ENCODE measurements at places on chromosomes 13 and 19. TPM values are rescaled to one million over a fixed set of nuclear protein-coding genes. Genes with fewer than 3 reads are reported as not detected.
A peak's percentile ranks its signal among the peaks of the same experiment; 100 is the strongest.

Gene LRCH1
- total RNA-seq, result 7.1 TPM

Gene ZNF534
- not detected for total RNA-seq

Gene MEF2B
- total RNA-seq, result 0.29 TPM

Gene TYROBP
- total RNA-seq, result not detected

Gene NLRP9
- not detected for total RNA-seq

Gene FCGBP
- total RNA-seq, result under 0.01 TPM

Gene NRTN
- not detected for total RNA-seq

Gene FFAR3
- not detected for total RNA-seq

Gene ZNF480
- total RNA-seq, result 10.3 TPM

Gene ADPRHL1
- total RNA-seq, result 5.1 TPM

Gene ZNF568
- 13.3 TPM for total RNA-seq

Gene TEX101
- total RNA-seq, result not detected

Gene SLC6A16
- 1.2 TPM for total RNA-seq

DNA sequence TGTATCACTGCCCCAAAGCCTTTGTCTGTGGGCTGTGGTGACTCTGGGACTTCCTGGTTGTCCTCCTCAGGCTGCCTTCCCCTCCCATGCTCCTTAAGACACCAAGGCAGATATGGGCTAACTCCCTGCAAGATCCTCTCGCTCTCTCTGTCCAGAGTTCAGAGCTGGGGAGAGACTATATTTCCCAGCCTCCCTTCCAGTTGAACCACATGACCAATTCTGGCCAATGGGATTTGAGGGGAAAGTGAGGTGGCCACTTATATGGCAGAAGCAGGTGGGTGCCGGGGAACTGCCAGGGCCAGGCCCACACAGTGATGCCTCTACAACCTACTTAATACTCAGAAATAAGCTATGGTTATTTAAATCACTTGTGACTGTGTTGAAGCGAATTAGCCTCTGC is 16.2 kb upstream of the ANGPTL8 start:
- peak; percentile 36 for DNase-seq

- DNase-seq, result no peak
Measured at GRCh38 chr13:61795580-61795979, 379.9 kb upstream of the PCDH20 start.

DNA sequence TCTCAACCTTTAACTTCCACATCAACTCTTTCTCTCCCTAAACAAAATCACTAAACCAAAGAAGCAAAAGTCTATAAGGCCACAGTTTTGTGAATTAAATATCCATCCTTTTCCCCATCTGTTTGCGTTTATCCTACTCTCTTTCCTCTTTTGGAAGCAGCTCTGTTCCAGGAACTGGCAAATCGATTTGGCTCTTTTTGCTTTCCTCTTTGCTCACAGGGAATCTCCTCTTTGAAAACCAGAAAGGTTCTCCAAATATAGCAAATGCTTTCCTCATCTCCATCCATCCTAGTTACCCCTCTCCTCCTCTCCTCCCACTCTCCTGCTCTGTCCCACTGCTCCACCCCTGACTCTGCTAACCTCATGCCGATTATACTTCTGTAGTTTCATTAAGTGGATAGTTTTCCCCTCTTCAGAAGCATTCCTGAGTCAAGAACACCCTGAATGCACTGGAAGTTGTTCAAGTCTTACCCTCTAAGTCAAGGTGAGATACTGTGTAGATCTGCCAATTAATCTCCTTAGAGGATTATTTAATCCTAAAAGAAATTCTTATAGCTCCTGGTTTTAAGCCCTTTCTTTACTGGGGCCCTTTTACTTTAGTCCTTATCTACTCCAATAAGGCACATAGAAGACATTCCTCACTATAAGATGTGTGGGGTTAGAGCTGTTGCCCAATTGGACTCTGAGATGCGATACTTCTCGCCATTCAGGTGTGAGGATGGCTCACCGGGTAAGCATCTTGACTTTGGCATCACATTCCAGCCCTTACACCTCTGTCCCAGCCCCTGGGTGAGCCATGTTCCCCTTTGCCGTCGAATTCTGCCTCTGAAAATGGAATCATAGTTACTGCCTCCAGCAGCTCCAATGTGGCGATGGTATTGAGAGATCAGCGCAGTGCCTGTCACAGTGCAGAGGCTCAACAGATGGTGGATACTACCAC is 67.6 kb downstream of the COL4A2 start:
- DNase-seq, result peak; percentile 51

- no peak for DNase-seq
Measured at GRCh38 chr19:42172261-42172660, 40.0 kb upstream of the POU2F2 start.

DNA sequence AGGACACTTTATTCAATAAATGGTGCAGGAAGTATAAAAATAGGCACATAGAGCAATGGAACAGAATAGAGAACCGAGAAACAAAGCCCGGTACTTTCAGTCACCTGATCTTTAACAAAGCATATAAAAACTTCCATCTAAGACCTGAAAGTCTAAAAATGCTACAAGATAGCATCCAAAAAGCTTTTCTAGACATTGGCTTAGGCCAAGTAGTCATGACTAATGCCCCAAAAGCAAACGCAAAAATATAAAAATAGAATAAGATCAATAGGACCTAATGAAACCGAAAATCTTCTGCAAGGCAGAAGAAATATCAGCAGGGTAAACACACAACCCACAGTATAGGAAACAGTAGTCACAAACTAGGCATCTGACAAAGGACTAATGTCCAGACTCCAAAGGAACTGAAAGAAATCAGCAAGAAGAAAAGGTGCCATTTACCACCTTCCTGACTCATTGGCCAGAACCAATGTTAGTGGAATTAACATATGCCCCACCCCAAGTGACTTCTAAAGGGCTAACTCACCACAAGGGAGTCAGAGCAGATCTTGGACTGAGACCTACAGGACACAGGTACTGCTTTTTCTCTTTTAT is 40.8 kb upstream of the CEACAM21 start:
- DNase-seq, result no peak

- no peak for DNase-seq
Measured at GRCh38 chr13:49464085-49464484, 20.0 kb downstream of the SETDB2 start.

DNA sequence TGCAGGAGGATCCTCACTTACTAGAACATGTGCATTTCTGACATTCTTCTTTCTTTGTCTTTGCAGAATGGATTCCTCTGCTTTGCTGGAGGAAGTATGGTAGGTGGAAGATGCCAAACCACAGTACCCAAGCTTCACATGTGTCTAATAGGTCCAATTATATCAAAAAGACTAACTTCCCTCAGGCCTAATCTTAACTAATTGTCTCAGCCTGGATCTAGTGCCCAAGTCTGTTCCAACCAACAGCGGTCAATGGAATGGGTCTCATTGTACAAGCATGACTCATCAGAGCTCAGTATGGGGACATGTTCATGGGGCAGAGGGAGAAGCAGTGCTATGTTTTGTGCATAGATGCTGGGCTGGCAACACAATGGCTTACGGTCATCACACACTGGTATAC is 81.6 kb upstream of the CSNK1A1L start:
- DNase-seq, result no peak

DNA sequence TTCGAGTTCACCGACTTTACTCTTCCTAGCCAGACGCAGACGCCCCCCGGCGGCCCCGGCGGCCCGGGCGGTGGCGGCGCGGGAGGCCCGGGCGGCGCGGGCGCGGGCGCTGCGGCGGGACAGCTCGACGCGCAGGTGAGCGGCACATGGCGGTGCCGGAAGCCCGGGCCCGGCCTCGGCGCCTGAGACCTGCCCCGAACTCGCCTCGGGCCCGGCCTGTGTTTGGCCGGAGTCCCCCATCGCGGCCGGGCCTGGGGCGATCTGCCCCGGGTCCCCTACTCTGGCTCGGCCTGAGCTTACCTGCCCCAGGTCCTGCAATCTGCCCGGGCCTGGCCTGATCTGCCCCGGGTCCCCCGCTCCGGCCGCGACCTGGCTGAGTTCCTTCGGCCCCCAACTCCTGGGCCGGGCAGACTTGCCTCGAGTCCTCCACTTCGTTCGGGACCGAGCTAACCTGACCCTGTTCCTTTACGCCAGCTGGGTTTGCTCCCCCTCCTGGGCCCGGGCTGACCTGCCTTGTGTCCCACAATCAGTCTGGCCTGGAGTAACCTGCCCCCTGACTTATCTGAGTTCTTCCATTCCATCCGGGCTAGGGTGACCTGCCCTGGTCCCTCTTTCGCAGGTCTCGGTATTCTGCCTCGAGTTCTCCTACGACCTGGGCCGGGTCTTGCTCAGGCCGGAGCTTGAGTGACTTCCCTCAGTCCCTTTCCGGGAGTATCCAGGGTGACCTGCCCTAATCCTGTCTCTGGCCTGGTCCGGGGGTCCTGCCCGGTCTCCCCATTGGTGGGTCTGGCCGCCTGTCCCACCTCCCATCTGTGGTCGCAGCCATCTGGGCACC is 764 bp downstream of the UPF1 start:
- peak; percentile 89 for DNase-seq

DNA sequence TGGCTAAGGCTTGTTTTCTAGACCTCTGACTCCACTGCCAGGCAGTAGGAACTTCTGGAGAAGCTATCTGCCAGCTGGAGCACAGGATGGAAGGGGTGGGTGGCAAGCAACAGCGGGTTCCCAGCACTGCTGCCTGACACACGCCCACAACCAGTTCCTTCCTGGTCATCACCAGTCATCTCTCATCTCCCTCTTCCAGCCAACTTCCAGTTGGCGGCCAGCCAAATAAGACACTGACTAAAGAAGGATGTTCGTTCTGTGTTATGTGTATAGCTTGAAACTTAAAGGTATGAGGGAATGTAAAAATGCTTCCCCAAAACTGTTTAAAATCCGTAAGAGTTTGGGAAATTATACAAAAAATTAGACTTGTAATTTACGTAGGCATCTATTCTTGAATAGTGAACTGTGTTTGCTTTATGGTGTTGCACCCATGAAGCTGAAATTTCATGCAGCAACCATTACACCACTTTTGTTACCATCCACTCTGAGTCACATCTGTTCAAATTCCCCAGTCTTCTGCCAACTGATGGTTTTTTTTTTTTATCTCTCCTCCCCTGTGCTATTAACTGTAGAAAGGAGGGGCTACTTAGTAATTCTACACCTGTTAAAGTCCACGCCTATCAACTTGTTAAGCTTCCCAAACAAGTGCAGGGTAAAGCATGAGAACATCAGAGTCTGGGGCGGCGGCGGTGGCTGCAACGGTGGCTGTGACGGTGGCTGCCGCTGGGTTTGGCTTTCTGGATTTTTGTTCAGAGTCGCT is 86.2 kb upstream of the FRY start:
- DNase-seq, result peak; percentile 84

DNA sequence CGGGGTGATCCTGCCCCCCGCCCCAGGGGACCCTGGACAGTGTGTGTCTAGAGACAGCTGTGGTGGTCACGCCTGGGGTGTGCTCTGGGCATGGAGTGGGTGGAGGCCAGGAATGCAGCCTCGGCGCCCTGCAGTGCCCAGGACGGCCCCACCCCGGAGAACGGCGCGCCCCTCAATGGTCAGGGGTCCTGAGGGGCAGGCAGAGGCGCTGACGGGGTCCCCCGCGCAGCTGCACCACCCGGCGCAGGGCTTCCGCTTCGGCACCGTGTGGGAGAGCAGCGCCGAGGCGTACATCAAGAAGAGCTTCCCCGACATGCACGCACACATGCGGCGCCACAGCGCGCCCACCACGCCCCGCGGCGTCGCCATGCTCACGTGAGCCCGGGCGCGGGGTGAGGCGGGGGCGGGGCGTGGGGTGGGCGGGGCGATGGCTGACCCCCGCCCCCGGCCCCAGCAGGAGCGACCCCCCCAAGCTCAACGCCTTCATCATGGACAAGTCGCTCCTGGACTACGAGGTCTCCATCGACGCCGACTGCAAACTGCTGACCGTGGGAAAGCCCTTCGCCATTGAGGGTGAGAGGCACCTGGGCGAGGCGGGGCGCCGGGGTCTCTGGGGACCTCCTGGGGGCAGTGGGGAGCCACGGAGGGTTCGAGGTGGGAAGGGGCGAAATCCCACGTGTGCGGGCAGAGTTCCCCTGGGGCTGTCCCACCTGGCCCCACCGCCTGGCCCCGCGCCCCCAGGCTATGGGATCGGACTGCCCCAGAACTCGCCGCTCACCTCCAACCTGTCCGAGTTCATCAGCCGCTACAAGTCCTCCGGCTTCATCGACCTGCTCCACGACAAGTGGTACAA is 7.4 kb downstream of the GRIN3B start:
- DNase-seq, result no peak

DNA sequence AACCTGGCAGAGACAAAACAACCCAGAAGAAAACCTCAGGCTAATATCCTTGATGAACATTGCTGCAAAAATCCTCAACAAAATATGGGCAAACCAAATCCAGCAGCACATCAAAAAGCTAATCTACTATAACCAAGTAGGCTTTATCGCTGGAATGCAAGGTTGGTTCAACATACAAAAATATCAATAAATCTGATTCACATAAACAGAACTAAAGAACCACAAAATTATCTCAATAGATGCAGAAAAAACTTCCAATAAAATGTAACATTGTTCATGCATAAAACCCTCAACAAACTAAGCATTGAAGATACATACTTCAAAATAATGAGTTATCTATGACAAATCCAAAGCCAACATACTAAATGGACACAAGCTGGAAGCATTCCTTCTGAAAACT is 8.8 kb downstream of the ZNF724 start:
- no peak for DNase-seq

DNA sequence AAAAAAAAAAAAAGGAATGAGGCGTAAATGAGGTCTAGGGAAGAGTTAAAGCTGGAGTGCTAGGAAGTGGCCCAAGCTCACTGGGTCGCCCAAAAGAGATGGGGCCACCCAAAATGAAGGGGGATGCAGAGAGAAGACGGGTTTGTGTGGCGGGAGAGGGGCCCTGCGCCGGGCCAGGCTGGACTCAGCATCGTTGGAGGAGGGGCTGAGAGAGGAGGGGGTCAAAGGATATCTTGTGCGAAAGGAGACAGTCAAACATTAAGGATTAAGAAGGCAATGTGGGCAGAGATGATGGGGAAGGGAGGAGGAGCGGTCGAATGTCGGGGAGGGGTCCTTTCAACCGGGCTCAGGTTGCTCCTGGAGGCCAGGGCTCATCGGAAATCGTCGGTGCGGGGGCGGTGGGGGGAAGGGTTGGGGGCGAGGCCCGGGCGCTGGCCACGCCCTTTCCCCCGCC is 825 bp upstream of the CARM1 start:
- DNase-seq, result no peak

DNA sequence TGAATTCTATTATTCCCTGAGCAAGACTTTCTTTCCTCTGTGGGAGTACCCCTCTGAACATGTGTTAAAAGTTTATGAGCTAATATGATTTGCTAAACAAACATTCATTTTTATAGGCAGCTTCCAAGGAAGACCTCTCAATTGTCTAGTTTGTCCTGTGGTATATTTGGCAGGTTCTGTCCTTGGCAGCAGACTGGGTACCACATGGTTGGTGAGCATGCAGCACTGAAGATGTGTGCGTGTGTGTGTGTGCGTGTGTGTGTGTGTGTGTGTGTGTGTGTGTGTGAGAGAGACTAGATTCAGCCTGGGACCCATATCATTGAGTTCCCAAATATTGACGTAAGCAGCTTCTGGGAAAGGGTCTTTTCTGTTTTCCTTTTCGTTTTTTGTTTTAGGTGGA is 24.0 kb downstream of the FGF9 start:
- no peak for DNase-seq
